ENCODE measurements at places on chromosomes 5 and 9.

DNA sequence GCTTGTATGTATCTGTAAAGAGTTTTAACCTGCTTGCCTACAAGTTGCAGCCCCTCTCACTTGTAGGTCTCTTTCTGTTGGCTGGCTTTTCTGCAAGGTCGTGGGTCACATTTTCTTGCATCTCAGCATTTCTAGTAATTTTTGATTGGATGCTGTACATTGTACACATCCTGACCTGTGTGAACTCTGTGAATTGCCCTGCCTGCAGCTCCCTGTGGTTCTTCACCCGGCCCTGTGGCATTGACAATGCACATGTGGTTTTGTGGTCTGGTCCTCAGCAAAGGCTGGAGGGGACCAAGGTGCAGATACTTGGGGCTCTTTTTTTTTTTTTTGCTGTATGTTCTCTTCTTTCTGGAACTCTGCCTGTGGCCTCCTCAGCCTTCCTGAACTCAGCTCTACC, 53.6 kb downstream of the WNK2 start:
- peak; percentile 47 for DNase-seq

GRCh38 chr5:172915514-172915913, 43.7 kb upstream of the RPL26L1 start:
- DNase-seq, result no peak

DNA sequence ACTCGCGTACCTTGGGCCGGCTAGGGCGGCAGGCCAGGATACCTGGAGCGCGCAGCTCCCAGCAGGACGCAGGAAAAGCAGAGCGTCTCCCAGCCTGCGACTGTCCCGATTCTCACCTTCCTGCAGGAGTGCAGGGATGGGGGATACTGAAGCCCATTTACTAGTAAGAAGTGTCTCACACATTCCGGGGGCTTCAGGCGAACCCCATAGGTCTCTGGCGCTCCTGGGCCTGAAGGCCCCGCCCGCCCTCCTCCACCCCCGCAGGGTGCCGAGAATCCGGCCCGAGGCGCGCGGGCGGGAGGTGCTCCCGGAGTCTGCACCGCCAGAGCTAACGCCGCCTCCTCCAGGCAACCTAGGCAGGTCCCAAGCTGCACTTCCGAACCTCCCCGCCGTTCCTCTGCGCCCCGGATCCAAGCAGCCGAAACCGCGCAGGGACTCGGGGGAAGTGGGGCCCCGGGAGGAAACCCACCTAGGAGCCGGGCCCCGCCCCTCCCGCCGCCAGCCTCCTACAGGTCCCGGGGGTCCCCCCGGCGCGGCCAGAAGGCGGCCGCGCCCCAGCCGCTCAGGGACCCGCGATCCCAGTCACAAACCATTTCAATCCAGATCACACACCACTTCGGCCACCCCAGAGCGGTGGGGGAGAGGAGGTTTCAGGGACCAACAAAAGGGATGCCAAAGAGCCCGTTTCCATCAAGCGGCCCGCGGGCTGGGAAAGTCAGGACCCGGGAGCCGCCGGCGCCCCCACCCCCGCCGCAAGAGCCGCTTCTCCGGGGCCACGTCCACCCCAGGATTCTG, 1.2 kb downstream of the ROR2 start:
- peak; percentile 22 for DNase-seq

DNA sequence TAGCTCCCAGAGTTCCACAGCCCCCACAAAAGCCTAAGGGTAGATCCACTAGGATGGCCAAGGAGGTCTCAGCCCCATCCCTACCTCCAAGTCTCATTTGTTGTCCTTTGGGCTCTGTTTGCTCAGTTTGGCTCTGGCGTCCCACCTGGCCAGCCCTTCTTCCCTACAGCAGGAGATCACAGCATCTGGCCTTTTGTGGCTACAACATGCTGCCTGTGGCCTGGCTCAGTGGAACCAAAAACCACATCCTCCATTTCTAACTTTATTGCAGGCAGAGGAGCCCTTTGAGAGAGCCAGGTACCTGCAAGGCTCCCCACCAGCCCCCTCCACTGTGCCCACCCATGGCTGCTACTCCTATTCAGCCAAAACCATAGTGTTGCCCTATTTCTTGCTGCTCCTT, 11.4 kb downstream of the JADE2 start:
- DNase-seq, result no peak

- DNase-seq, result no peak
Observed at GRCh38 chr5:138752341-138752950, 779 bp upstream of the CTNNA1 start.

GRCh38 chr9:134377976-134378375, 51.7 kb downstream of the RXRA start:
- no peak for DNase-seq

DNA sequence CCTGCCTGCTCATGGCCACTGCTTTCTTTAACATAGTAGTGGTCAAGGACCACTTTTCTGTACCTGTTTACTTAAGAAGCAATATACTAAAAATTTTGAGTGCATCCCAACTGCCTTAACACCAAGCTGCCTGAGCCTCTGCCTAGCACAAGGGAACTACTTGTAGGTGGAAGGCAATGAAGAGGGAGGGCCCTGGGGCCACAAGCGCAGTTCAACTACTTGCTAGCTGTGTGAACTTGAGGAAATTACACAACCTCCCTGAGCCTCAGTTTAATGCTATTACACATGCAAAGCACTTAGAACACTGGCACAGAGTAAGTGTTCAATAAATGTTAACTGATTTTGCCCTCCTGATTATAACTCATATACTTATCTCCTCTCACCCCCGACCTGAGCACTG, 6.3 kb downstream of the ARL15 start:
- no peak for DNase-seq

- no peak for DNase-seq
Observed at GRCh38 chr9:111969061-111969460, 72.4 kb downstream of the UGCG start.

- DNase-seq, result no peak
Observed at GRCh38 chr5:133595465-133595864, 16.9 kb downstream of the FSTL4 start.

GRCh38 chr5:61089351-61089750, 72.9 kb downstream of the SMIM15 start:
- no peak for DNase-seq

GRCh38 chr5:84564321-84565075, 179.8 kb upstream of the EDIL3 start:
- no peak for DNase-seq

DNA sequence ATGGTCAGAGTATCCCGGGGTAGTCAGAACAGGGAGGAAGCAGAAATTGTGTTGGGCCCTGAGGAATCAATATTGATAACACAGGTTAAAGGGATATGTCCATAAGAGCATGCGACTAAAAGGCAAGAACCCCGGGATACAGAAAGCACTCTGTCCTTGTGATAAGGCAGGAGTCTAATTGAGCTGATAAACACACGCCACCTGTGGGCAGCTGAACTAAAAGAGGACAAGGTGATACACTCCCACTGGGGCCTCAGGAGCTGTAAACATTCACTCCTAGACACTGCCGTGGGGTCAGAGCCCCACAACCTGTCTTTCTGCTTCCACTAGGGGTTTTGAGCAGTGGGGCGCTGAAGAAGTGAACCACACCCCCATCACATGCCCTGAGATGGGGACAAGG, 144.7 kb upstream of the MPDZ start:
- DNase-seq, result no peak

DNA sequence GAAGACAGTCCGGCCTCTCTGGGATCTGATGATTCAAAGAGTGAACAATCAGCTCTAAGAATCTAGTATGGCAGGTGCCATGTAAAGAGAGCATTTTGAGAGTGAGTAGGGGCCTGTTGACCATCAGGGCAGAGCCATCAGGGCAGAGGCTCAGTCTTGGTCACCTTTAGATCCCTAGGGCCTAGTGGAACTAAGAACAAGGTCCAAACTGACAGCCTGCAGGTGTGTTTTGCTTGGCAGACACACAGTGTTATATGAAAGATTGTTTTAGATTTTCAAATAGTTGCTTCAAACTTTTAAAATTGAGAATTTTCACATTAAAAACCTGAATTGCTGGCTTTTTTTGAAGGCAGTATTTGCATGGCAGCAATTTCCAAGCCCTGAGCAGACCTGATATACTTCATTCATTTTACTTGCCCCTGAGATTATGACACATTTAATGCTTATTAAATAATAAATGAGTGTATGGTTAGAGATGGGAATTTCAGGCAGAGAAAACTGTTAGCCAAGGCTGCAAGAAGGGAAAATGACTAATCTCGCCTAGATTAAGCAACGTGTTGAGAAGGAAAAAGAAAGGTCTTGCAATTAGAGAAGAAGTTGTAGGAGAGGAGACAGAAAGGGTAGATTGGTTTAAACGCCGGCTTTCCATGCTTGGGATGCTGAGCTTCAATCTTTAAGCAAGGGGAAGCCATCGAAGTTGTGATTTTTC, 279.6 kb downstream of the ARRDC3 start:
- DNase-seq, result no peak

DNA sequence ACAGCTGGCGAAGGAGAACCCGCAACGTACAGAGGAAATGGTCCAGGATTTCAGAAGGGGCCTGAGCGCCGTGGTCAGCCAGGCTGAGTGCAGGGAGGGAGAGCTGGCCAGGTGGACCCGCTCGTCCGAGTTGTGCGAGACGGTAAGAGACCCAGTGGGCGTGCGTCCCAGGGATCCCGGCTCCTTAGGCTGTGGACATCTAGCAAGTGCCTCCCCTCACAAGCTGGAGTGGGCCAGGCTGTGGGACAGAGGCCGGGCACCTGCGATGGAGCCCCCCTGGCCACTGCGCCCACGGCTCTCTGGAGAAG, 29.5 kb upstream of the LRRC14B start:
- no peak for DNase-seq

GRCh38 chr5:93053825-93054224, 527.2 kb downstream of the NR2F1-AS1 start:
- no peak for DNase-seq

GRCh38 chr5:68343421-68343826, 127.9 kb downstream of the PIK3R1 start:
- DNase-seq, result no peak

GRCh38 chr5:169651526-169651925, 14.5 kb downstream of the DOCK2 start:
- no peak for DNase-seq

GRCh38 chr9:4832786-4833579, 40.2 kb downstream of the RCL1 start:
- peak; percentile 22 for DNase-seq

All from activated CD4-positive, alpha-beta T cell treated with anti-CD3 and anti-CD28 coated beads, Interleukin-2, amount 10 ng/mL, durations not matched to agents 7 days and 5 days (primary cell).